ENCODE measurements at places on chromosomes 1 and 21. TPM values are rescaled to one million over a fixed set of nuclear protein-coding genes. Genes with fewer than 3 reads are reported as not detected.

DNA sequence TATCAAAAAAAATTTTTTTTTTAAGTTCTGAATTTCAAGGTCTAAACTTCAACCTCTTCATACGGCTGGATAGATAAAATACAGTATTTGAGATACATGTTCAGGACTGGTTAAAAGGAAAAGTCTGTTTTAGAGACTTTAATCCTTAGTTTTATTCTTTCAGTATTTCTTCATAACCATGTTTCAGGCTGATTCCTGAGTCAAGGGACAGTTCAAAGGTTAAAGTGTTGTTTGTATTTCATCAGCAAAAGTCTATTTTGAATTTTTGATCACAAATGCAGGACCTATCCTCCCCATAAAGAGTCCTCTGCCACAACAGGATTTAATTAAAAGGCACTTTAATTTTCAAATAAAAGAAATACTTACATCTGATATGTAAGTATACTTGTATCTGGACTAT lies 53.5 kb downstream of the SELENOF start:
- DNase-seq = peak; percentile 69
- no peaks in the 10 kb centered on the region for H3K27me3 ChIP-seq
- H3K4me1 ChIP-seq = peaks cover 19% of the 10 kb centered on the region
- H3K36me3 ChIP-seq = peaks cover 10% of the 10 kb centered on the region

- 0 out of 2 replicates have a peak, but pooled peaks cover 8% of the 10 kb centered on the region for H3K4me1 ChIP-seq
- no peak overlapping the region for H3K27ac ChIP-seq
- DNase-seq = no peak
- H3K36me3 ChIP-seq = no peaks in the 10 kb centered on the region
Observed at GRCh38 chr1:207987164-207987563, 76.2 kb upstream of the CD34 start.

DNA sequence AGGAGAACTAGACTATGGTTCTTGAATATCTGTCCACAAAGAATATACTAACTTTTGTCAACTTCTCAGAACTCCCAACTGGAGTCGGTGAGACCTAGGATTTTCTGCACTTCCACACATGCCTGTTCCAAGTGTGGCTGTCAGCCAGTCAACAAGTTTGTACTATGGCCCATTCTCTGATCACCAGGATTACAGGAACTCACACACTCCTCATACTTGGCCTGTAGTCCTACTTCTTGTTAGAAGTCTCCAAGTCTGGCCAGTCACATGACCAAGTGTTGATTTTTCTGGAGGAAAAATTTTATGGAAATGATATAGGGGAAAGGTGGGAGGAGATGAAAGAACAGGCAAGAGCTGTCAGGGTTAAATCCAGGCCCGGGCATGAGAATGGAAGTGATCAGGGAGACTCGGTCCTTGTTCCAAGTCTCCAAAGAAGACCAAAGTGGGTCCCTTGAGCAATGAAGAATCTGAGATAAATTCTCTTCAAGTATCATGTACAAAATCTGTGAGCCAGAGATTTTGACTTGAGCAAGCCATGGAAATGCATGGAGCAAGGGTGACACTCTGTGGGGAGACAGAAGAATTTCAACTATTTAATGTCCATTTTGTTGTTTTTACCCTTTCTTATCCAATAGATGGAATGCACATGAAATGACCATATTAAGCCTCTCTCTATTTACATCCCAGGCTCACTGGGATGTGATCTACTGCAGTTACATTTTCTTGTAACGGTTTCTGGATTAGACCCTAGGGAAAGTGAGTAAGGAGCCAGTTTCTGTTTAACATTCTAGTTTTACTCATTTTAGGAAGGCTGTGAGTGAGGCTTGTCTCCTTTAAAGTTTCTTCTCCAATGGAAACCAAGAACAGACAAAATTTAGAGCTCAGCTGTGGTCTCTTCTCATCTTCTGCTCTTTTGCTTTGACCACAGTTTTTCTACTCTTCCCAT lies 320.9 kb downstream of the ASTN1 start:
- peak; percentile 7 for DNase-seq
- H3K27me3 ChIP-seq = no peaks in the 10 kb centered on the region
- no peak overlapping the region for H3K4me3 ChIP-seq
- no peaks in the 10 kb centered on the region for H3K36me3 ChIP-seq
- no peaks in the 10 kb centered on the region for H3K4me1 ChIP-seq

DNA sequence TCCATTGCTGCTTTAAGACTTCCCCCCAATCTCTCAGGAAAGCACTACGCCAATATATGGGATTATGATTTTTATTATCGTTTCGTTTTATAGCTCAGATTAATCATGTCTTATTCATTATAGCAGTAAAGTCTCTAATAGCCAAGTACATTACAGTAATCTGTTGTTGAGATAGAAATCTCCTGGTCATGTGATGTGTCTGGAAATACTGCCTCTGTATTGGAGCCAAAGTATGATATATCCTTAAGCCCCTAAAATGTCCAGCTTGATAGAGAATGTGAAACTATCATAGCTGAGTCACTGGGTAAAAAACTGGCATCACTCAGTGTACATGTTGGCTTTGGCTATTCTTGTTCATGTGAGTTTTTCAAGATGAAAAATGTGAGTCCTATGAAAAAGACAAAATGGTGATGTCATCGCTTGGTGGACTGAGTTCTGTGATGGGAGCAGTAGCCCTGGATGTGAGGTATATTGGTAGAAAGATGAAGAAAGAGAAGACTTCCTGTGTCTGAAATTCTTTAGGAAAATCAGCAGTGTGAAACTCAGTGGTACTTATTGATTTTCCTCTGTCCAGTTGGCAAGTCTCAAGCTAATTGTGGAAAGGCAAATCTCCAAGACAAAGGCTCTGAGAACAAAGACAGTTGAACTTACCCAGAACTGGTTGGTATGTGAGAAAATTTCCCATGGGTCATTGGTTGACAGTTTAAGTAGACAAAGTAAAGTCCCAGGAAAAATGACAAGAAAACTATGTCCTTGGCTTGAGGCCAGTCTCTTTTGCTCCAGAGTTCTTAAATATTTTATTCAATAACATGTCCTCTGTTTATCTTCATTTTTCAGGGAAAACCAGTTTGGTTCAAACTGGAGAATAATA lies 76.2 kb downstream of the BRINP2 start:
- DNase-seq = no peak
- H3K27me3 ChIP-seq = no peaks in the 10 kb centered on the region
- H3K36me3 ChIP-seq = no peaks in the 10 kb centered on the region
- no peak overlapping the region for H3K27ac ChIP-seq
- no peaks in the 10 kb centered on the region for H3K4me1 ChIP-seq

DNA sequence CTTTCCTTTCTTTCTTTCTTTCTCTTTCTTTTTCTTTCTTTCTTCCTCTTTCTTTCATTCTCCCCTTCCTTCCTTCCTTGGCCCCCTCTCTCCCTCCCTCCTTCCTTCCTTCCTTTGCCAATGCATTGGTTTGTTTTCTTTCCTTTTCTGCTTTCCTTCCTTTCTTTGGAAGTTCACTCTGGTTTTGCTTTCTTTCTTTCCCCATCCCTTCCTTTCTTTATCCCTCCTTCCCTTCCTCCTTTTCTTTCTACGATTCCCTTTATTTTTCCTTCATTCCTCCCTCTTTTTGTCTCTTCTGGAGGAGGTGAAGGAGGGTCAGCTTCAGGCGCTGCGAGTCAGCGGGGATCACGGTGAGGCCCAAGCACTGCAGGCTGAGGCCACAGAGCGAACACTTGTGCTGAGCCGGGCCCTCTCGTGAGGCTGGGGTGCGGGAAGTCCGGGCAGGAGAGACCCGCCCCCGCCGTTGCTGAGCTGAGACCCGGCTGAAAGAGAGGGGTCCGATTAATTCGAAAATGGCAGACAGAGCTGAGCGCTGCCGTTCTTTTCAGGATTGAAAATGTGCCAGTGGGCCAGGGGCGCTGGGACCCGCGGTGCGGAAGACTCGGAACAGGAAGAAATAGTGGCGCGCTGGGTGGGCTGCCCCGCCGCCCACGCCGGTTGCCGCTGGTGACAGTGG lies 1.5 kb downstream of the SIM2 start:
- H3K4me1 ChIP-seq = peaks cover 10% of the 10 kb centered on the region
- peaks cover 79% of the 10 kb centered on the region for H3K27me3 ChIP-seq
- no peak for DNase-seq
- H3K4me3 ChIP-seq = peak overlapping the region; percentile 40

DNA sequence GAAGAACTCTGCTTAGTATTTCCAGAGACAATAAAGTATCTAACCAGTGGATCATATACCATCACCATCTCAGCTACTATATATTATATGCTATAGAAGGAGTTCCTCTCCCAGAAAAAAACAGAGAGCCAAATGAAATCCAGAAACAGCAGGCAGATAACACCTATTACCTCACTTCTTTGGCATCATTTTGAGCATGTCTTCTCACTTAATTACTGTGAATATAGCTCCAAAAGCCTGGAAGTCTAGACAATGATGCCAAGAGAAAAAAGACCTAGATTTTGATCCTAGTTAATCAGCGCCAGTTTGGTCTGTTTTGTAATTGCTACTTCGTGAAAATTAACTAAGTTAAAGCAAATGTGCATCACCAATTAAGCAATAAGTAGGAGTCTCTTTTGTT lies 131.3 kb downstream of the EIF4G3 start:
- H3K27me3 ChIP-seq = no peaks in the 10 kb centered on the region
- peaks cover 30% of the 10 kb centered on the region for H3K4me1 ChIP-seq
- 0 out of 3 replicates have a peak, but pooled peaks cover 6% of the 10 kb centered on the region for H3K36me3 ChIP-seq
- H3K27ac ChIP-seq = no peak overlapping the region
- no peak for DNase-seq
- no peak overlapping the region for H3K4me3 ChIP-seq

DNA sequence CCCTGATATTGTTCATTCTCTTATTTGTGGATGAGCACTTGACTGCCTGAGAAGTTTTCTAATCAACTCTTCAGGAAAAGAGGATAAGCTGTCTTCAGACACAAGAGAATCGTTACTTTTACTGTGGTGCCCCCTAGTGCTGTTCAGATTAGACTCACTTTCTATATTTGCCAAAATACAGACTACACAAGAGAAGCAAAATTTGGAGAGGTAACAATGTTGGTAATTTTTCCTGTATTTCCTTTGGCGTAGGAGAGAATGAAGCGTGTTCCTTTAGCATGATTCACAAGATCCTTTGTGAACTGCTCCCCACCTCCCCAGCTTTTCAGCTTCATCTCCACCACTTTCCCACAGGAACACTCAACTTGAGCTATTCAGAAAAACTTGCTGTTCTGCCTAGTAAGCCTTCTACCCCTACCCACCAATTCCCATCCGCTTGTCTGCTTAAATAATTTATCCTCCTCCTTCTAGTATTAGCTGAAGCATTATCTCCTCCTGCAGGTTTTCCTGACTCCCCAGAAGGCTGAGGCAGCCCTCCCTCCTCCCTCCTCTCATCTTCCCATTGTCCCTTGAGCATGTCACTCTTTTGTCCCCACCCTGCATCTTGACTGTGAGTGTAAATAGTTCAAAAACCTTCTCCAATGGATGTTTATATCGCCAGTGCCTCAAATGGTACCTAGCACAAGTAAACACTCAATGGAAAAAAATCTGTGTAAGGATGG lies 4.5 kb downstream of the TNFSF4 start:
- H3K27me3 ChIP-seq = no peaks in the 10 kb centered on the region
- peak; percentile 42 for DNase-seq
- peaks cover 58% of the 10 kb centered on the region for H3K4me1 ChIP-seq
- H3K27ac ChIP-seq = no peak overlapping the region
- no peaks in the 10 kb centered on the region for H3K36me3 ChIP-seq
- H3K4me3 ChIP-seq = peak overlapping the region; percentile 29

DNA sequence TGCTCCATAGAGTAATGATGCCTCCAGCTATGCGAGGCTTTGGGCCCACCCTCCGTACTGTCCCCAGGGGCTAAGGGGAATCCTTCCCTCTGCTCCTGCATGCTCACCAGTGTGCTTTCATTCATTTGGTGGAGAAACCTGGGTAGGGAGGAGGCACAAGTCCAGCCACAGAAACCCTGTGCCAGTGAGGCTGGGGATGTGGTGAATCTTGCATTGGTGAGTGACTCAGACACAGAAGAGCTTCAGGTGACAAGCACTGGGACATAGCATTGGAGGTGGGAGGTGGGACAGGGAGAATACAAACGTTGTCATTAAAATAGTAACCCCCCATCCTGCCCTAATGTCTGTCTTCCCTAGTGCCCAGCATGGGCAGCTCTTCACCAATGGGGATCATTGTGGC lies 5.2 kb downstream of the FCGR2A start:
- no peak overlapping the region for H3K27ac ChIP-seq
- no peaks in the 10 kb centered on the region for H3K27me3 ChIP-seq
- H3K36me3 ChIP-seq = no peaks in the 10 kb centered on the region
- no peak for DNase-seq
- H3K4me1 ChIP-seq = peaks cover 34% of the 10 kb centered on the region

Gene YBEY
- 8.9 TPM for total RNA-seq

Gene TSPEAR
- 0.07 TPM for total RNA-seq

Gene VHLL
- not detected for total RNA-seq

All from HepG2 (cell line).